ENCODE measurements at places on chromosomes 11 and 22.

- no peak for DNase-seq
Observed at GRCh38 chr11:46801694-46802470, 44.2 kb downstream of the CKAP5 start.

DNA sequence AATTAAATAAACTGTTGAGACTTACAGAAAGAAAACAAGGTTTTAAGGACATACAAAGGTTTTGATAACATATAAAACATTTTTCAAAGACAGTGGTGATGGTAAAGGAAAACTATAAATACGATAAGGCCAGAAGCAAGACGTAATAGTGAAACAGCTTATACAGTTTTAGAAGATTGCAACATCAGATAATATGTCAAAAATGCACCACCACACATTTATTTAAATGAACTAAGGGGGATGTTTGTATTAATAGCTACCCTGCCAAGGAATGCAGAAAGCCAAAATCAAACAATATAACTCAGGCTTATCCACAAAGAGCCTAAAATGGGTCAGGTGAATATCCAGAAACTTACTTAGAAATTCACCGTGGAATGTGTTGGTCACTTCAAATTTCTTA lies 981.6 kb upstream of the FAT3 start:
- no peak for DNase-seq

DNA sequence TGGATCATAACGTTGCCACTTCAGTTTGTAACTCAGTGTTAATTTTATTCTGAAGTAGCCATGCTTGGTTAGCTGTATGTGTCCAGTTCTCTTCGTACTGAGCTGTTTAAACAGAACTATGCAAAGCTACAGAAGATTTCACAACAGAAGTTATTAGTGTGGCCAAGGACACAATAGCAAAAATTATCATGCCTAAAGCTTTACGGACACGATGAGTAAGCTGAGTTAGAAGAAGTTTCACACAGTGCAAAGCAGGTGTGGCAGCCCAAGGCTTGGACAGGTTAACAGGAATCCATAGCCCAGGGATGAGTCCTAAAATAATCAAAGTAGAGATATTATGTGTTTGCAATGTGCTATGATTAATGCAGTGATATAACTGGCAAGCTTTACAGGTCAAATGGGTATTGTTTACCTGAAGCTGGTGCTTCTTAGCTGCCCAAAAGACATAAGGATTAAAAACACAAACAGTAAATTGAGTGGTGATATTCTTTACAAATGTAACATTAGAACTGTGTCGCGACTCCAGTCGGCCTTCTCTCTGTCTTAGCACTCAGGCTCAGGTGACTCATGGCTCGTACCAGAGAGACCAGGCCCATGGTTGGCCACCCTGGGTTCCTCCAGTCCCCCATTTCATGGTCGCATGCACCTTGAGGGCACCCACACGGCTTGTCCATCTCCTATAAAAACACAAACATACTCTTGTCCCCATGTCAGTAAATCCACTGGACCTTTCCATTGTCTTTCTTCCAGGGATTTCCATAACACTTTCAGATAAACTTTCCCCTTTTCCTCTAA lies 35.5 kb upstream of the NCAM1 start:
- no peak for DNase-seq

- DNase-seq, result no peak
Observed at GRCh38 chr11:116465056-116465455, 307.7 kb downstream of the BUD13 start.

DNA sequence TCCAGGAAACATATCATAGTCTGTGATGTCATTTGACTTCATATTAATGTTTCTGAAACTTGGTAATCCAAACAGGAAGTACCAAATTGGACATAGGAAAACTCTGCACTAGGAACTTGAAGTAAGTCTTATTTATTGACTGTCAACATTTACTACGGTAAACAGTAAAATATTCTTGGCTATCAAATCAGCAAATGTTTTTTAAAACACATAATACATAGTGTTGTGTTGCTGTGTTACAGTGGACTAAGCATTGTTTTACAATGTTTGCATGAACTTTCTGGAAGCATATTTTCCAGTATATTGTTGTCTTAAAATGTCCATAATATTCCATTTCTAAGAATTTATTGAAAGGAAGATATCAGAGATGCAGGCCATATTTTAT lies 2.8 kb upstream of the OR51E2 start:
- DNase-seq, result no peak

- DNase-seq, result peak; percentile 38
Observed at GRCh38 chr11:76588455-76589325, 81.9 kb downstream of the LRRC32 start.

- DNase-seq, result no peak
Observed at GRCh38 chr11:44527476-44527875, 38.0 kb upstream of the CD82 start.

DNA sequence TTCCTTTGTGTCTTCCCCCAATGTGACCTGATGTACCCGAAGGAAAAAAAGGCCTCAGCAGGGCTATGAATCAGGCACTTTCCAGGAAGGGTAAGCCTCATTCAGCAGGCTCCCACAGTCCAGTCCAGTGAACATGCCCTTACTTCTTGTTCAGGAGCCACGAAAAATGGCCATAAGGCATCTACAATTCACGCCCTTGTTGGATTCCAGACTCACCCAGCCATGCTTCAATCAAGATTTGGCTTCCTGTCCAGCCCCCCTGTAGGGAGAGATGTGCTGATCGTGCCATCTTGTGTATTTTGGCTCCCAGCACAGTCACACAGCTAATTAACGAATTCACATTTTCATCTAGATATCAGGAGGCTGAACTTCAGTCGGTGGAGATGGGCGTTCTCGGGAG lies 9.9 kb upstream of the KCNJ5 start:
- no peak for DNase-seq

DNA sequence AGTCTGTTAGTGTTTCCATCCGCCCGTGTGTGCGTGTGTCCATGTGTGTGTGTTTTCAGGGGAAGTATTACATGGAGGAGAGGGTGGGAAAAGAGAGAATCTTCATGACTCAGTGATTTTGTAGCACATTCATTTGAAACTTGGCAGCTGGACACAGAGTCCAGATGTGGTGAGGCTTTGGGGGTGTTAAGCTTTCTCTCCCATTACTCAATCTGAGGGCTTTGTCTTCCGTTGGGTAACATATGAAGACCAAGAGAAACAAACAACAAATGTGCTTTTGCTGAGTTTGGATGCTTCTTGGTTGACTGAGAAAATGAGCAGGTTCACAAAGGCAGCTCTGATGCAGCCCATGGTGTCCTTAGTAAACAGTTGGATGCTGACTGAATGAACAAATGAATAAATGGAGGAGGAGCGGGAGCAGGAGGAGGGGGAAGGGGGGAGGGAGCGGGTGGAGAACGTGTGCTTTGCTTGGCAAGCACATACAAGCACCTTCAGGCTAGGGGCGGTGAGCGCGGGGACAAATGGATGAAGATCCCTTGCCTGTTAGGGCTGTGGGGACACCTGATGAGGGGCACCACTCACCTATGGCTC lies 104.3 kb downstream of the ST3GAL4 start:
- DNase-seq, result no peak

GRCh38 chr11:76591416-76591815 lies 79.1 kb downstream of the LRRC32 start:
- no peak for DNase-seq

Measured in GM06990 (cell line).